DMS79 (cell line): ENCODE measurements at places on chromosomes 3 and 15.

DNA sequence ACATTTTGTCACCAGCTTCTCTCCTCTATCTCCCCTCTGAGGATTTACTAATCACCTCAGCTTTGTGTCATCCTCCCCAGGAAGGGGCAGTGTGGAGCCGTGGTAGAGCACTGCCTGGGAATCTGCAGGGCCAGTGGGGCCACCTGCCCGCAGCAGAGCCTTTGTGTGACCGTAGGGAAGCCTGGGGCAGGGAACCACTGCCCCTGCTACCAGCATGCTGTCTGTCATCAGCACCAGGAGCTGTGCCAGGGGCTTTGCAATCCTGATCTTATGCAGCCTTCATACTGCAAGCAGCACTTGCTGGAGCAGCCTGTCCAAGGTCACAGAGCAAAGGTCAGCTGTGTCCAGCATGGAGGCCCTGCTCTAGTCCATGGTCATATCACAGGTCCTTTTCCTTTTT, 170.2 kb upstream of the IL12A start:
- no peak for DNase-seq

GRCh38 chr3:10350324-10350985, 29.5 kb upstream of the SEC13 start:
- no peak for DNase-seq

DNA sequence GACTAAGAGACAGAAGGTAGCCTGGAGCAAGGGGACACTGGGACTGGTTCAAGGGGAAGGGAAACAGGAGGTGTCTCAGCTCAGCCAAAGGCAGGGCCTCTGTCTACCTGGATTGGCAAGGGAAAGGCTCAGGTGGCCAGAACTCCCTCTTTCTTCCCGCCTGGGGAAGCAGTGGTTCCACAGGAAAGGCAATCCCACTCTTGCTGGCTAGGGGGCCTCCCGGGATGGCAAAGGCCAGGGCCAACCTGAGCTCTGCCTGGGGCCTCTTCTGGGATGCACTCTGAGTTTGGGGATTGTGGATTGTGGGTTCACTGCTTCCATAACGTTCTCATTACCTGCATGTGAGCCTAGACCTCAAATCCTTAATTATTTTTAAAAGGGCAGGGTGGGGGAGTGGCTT, 13.0 kb upstream of the PARP6 start:
- no peak for DNase-seq

DNA sequence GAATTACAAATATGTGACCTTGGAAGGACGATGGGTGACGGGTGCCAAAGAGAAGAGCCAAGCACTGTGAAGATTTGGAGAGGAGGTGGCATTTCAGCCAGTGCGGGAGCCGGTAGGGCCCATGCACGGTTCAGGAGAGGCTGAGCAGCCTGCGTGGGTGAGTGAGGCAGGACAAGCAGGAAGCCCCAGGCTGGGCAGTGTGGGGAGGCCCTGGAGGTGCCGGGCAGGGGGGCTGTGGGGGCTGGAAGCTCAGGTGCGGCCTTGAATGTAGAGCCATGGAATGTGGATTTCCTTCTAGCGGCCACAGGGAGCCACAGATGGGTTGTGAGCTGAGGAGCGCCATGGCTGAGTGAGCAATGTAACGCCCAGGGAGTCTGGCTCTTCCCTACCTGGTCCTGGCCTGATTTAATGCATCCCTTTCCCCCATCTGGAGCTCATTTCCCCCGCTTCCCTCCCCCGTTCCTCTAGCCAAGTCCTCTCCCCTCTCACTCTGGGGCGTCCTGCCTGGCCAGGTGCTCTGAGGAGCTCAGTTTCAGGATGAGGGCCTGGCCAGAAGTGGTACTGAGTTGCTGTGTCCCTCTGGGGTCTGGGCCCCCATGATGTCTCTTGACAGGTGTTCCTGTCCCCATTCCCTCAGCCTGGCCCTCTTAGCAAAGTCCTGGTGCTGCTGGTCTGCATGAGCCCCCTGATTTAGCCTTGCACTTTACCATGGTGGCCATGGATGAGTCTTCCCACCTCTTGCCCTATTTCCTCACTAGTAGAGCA, 41.8 kb upstream of the IQSEC1 start:
- no peak for DNase-seq

GRCh38 chr3:65502526-65502925, 536.2 kb downstream of the MAGI1 start:
- no peak for DNase-seq

- no peak for DNase-seq
Observed at GRCh38 chr3:23159929-23160328, 43.2 kb upstream of the UBE2E2 start.

GRCh38 chr3:127263037-127263436, 24.8 kb downstream of the PRR20G start:
- DNase-seq: no peak
